ENCODE measurements at places on chromosomes 7 and 10.

- no peak for DNase-seq
Measured at GRCh38 chr10:15661574-15661973, 58.1 kb downstream of the ITGA8 start.

DNA sequence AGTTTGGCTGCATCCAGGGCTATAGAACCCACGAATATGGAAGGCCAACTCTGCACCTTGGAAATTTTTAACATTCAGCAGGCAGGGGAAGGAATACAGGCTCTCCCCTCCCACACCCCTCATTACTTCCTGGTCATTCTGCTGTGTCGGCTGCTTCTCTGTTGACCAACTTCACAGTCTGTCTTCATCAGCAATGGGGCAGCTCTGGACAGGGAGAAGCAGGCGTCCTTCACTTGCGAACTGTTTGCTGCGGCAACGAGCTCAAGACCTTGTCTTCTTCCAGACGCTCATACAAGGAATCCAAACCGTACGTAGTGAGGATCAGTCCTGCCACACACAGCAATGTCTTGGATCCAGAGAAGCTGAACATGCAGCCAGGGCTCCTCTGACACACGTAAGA lies 192.2 kb downstream of the DIP2C start:
- no peak for DNase-seq

DNA sequence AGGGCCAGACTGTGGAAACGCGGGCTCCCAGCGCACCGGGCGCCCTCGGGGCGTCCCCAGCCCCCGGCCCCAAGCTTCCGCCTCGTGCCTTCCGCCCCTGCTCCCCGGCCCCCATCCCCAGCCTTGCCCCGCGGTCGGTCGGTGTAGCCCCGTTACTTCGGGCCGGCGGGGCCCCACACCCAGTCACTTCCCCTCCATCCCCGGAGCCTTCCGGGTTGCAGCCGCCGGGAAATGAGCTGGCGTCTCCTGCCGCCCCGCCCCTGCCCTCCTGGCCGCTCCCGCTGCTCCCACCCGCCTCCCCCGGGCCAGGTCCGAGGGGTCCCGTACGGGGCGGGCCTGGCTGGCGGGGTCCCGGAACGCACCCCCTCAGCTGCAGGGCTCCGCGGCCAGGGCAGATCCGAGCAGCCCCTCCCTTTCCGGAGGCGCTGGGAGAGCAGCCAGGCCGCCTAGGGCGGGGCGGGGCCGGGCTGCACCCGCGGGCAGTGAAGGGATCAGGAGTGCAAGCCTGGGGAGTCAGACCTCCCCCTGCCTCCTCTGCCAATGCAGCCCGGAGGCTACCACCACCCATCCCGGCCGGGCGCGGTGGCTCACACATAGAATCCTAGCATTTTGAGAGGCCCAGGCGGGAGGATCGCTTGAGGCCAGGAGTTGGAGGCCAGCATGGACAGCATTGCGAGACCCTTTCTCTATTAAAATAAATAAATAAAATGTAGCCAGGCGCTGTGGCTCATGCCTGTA lies 709 bp downstream of the ARPC1B start:
- DNase-seq = peak; percentile 84

GRCh38 chr7:37045681-37046179 lies 321.4 kb upstream of the AOAH start:
- no peak for DNase-seq

DNA sequence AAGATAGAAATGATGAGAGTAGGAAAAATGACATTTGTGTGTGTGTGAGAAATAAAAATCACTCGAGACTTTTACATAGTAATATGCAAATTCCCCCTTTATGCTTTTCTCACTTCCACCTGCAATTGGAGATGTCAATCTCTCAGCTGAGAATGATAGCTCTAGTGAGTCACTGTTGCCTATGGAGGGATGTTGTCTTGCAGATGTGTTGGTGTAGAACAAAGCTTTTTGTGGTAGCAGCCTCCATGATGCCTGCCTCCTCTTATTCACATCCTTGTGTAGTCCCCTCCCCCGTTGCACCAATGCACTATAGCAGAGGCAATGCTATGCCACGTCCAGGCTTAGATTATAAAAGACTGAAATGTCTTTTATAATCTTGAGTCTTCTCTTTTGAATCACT lies 33.8 kb downstream of the SPAG6 start:
- peak; percentile 13 for DNase-seq

DNA sequence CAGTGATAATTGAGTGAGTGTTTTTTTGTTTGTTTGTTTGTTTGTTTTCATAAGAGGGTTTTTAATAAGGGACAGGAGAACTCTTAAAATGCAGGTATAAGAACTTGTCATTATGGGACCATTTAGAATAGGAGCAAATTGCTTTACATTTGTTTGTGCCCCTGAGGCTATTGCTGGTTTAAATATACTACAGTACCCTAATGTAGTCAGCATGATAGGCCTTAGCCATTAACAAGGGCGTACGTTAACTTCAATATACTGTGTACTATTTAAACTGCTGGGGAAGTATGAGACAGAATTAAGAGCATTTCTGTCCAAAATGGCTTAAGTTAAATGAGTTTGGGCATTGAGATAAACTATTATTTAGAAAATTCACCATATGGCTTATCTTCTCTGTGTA lies 26.2 kb downstream of the PRKAR2B start:
- no peak for DNase-seq

DNA sequence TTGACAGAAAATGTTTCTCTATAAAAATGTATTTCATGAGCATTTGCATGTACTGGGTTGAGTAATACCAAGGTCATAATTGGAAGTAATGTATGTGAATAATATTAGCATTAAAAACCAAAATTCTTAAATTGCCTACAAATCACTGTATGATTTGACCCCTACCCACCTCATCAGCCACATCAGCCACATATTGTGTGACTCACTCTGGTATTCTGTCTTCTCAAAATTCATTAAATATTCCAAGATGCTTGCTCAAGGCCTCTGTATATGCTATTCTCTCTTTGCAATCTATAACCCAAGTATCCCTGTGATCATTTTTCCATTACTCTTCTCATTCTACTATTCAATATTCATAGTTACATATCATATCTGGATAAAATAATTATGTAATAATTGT lies 21.4 kb downstream of the POT1 start:
- DNase-seq = no peak

DNA sequence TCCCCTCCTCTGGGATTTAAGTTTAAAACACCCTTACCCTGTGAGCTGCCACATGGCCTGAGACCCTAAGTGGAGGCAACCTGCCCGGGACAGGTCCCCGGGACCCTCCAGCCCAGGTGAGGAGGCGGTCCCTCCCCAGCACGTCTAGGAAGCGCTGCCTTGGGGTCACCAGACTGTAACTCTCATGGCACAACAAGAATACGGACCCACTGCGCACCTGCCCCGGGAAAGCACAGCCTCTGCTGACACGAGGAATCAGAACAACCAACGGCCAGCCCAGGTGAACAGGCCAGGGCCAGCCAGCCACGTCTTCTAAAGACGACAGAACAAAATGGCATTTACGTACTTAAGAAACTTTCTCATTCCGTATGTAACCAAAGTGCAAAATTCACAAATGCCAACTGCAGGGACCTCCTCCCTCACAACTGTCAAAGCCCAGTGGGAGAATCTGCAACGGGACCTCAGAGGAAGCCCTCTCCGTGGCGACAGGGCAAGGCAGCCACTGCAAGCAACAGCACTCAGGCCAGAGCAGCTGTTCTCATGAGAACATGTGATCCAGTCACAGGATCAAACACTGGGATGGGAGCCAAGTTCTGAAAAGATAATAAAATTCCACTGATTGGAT lies 208.4 kb downstream of the DIP2C start:
- no peak for DNase-seq

GRCh38 chr7:73328696-73329095 lies 735 bp downstream of the FKBP6 start:
- DNase-seq = no peak

- no peak for DNase-seq
Measured at GRCh38 chr7:21642422-21642821, 99.6 kb downstream of the DNAH11 start.

DNA sequence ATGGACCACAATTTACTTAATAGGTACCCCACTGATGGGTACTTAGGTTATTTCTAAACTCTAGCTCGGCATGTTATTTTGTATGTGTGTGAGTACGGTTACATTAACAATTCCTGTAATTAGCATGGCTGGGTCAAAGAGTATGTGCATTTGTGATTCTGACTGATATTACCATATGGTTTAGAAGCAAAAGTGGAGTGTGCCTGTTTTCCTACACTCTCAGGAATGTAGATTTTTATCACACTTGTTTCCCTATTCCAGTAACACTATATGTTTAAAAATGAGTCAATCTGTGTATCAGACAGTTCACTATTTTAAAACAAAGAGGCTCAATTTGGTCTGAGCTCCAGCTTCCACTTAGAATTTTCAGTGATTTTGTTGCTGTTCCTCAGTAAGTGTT lies 44.6 kb upstream of the GSDME start:
- no peak for DNase-seq

GRCh38 chr7:36090976-36091873 lies 61.8 kb upstream of the EEPD1 start:
- DNase-seq = no peak

GRCh38 chr7:23445326-23445725 lies 25.0 kb downstream of the IGF2BP3 start:
- no peak for DNase-seq

- DNase-seq = no peak
Measured at GRCh38 chr10:35079763-35080162, 10.4 kb downstream of the CUL2 start.

DNA sequence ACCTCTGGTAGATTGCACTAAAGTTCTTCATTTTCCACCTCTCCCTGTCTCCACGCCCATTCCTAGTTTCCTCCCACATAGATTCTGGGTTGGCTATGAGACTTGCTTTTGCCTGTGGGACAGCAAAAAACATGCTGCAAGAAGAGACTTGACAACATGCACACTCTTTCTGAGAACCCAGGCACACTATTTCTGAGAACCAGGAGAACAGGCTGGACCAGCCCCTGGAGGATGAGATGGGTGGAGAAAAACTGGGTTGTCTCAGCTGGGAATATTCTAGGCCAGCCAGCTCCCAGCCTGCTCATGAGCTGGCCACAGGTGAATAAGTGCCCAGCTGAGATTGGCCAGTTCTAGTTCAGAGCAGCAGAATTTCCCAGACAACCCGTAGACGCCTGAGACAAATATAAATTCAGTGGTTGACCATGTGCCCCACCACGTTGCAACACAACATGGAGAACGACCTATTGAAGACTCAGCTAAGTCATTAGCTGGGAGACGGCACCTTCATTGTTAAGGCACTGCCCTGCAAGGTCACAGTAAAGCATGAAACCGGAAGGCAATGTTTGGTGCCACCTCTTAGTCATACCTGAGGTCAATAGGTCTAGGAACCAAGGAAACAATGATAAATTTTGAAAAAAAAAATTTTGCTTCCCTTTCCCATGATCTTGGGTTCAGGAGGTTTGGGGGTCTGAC lies 92.7 kb upstream of the AKR1E2 start:
- no peak for DNase-seq

DNA sequence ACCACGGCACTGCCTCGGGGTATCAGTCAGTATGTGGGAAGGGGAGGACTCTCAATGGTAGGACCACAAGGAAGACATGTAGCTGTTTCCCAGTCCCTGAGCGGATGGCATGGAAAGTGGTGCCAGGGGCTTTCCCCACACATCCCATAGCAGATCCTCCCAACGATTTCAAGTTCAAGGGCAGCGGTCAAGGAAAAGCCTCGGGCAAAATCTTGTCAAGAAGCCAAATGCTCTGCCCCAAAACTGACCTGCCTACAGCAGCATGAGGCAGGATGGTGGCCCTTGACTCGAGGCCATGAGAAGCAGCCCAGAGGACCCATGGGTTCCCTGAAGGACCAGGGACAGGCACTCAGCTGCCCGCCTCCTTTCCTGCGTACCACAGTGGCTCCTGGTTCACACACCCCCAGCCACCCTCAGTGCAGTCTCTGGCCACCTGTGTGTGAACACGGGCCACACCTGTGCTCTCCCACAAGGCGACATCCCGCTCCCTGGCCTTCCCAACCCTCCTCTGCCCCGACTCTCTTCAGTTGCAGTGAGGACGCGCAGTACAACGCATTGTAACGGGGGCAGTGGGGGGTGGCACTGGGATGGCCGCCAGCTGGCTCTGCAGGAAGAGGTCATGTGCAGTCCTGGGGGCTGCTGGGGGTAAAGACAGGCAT lies 43.6 kb downstream of the CTBP2 start:
- DNase-seq = no peak

DNA sequence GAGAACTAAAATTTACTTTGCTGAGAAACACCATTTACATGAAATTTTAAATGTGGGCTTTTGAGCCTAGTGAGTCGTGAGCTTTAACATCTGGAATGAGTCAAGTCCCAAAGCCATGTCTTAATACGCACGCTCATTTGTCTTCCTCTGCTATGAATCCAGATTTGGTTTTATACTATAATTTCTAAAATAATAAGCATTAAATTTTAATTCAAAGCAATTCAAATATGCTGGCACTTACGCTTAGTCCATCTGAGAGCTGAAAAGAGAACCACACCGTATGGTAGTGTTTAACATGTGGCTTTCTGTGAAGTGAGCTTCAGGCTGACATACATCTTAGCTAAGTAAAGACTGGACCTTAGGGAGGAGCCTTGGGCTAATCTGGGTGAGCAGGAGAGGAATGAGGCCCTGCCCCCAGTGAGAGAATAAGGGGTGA lies 52.2 kb downstream of the CUBN start:
- DNase-seq = no peak

DNA sequence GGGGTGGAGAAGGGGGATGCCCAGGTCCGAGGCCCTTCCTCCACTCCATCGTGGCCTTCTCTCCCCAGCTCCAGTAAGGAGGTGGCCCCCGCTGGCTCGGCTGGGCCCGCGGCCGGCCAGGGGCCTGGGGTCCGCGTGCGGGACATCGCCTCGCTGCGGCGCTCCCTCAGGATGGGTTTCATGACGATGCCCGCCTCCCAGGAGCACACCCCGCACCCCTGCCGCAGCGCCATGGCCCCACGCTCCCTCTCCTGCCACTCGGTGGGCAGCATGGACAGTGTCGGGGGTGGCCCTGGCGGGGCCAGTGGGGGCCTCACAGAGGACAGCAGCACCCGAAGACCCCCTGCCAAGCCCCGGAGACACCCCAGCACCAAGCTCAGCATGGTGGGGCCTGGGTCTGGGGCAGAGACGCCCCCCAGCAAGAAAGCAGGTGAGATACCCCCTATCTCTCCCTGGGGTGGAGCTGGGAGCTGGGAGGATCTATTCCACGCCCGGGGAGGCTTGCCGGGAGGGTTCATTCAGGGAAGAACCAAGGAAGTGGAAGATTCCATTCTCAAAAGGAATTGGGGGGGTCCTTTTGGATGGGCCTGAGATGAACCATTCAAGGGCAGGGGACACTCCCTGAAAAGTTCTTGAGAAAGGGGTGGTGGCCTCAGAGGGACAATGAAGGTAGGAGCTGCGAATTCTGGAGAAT lies 3.2 kb downstream of the NYAP1 start:
- DNase-seq = no peak

- no peak for DNase-seq
Measured at GRCh38 chr7:39560997-39561396, 5.2 kb upstream of the YAE1 start.

DNA sequence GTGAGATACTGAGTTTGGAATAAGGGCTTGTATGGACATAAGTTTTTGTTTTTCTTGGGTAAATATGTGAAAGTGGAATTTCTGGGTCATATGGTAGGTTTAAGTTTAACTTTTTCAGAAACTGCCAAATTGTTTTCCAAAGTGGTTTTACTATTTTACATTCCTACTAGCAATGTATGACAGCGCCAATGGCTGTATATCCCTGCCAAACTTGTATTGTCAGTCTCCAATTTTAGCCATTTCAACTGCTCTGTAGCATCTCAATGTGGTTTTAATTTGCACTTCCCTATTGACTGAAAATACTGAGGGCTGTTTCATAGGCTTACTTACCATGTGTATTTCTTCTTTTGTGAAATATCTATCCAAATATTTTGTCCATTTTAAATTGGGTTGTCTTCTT lies 90.5 kb upstream of the ZNF32 start:
- DNase-seq = no peak
